Osteocyte (in vitro differentiated cells): ENCODE measurements at places on chromosomes 16 and 17.

DNA sequence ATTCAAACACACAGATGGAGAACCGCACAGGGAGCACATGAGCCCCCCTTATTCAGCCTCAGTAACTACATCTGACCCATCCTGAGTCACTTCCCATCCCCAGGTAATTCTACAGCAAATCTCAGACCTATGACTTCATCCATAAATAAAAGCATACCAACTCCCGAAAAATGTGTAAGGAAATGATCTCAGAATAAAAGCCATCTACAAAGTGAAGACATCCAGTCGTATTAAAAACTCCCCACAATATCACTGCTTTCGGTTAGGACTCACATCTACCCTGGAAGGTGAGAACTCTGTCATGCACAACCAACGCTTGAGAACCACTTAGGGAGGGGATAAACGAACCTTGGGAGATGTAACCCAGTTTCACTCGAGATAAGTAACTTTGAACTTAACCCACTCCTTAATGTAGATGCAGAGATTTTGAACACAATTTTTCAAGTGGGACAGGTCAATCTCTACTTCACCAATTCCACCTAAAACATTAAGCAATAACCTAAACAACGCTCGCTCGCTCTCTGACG is 1.3 kb downstream of the USP36 start:
- no peak for DNase-seq

- no peak for DNase-seq
Observed at GRCh38 chr16:6031102-6031501, 933.5 kb upstream of the EEF2KMT start.

DNA sequence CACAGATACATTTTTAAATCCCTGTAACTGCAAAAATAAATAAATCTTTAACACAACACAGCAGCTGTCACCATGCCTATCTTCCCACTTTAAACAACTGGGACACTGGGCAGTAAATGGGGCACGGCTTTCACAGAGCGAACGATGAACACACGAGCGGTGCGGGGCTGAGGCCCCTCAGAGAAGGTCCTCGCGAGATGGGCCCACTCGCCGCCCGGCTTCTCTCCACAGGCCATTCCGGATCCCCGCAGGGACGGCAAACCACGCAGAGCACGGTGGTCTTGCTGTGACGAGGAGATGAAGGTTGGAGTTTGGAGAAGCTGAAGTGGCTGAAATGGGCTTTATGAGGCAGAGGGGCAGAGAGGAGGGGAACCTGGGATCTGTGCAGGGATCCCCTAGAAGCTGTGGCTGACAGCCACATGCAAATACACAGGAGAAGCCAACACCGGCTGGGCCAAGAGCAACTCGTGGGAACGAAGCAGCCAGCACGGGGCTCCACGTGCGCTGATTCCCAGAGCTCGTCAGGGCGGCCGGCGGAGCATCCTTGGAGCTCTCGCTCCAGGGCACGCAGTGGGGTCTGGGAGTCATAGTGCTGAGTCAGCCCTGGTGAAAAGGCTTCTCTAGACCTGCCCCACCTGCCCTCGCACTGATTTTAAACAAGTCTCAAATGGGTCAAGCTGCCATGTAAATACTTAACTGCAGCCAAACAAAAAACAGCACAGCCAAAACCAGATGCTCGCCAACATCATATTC is 31.7 kb downstream of the CCDC57 start:
- no peak for DNase-seq

DNA sequence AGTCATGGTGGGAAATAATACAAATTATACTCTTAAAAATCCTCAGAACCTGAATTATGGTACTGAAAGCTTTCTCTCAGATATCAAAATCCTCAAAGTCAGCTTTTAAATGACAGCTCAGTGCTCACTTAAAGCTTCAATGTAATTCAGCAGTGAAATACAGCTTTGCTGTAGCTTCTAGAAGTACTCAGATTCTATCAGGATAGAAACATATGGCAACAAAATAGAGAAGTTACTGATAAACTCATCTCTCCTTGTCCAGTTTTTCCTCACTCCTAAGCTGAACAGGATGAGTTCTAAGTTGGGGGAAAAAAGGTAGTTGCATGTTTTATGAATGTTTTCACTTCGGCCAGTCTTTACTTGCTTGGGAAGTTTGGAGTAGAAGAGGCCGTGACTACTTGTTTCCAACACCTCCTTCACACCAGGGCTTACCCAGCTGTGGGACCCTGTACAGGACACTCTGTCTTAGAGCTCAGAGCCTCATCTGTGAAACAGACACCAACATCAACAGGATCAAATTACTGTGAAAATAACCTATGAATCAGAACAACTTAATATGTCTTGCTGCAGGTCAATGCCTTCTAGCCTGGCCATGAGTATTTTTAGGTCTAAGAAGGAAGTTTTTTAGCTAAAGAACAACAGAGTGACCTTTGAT is 30.2 kb downstream of the OGFOD1 start:
- DNase-seq = no peak

GRCh38 chr17:29505836-29506235 is 61.0 kb downstream of the ABHD15 start:
- DNase-seq = no peak

DNA sequence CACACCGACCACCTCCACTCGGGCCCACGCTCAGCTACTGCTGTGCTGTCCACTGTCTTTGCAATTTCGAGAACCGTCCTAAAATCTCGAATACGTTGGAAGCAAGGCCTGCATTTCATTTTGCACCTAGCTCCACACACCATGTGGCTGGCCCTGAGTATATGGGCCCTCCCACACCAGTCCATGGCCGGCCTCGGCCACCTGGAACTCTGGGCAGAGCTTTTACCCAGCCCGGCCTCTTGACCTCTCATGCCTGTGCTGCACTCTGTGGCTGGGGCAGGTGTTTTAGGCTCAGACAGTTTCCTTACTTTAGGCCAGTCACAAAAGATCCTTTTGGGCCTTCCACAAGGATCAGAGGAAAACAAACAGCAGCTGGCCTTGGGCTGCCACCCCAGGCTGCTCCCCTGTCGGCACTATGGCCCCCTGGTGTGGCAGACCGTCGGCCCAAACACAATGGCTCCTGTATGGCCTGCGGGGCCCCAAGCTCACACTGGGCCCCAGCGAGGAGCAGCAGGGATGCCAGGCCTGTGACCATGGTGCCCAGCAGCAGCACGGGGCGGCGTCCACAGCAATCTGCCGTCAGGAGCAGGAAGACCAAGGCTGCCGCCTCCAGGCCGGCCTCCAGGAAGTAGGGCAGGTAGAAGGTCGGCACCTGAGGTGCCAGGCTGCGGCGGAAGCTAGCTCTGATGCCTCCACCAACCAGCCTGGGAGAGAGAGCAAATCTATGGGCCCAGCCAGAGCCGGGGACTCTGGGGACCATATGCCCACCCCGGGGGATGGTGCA is 2.5 kb downstream of the SLC22A31 start:
- DNase-seq = no peak

DNA sequence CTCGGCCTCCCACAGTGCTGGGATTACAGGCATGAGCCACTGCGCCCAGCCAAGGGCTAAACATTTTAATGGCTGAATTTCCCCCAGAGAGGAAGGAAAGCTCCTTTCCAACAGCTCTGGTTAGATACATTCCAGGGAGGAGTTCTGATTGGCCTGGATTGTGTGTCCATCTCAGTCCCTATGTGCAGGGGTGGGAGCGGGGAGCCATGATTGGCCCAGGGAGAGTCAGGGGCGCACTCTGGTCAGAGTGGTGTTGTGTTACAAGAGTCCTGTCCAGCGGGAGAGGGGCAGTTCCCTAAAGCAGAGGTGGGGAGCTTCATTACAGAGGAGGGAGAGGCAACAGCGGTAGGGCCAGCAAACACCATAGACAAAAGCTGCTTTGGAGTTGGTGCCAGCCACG is 75.0 kb downstream of the RAP1GAP2 start:
- no peak for DNase-seq

DNA sequence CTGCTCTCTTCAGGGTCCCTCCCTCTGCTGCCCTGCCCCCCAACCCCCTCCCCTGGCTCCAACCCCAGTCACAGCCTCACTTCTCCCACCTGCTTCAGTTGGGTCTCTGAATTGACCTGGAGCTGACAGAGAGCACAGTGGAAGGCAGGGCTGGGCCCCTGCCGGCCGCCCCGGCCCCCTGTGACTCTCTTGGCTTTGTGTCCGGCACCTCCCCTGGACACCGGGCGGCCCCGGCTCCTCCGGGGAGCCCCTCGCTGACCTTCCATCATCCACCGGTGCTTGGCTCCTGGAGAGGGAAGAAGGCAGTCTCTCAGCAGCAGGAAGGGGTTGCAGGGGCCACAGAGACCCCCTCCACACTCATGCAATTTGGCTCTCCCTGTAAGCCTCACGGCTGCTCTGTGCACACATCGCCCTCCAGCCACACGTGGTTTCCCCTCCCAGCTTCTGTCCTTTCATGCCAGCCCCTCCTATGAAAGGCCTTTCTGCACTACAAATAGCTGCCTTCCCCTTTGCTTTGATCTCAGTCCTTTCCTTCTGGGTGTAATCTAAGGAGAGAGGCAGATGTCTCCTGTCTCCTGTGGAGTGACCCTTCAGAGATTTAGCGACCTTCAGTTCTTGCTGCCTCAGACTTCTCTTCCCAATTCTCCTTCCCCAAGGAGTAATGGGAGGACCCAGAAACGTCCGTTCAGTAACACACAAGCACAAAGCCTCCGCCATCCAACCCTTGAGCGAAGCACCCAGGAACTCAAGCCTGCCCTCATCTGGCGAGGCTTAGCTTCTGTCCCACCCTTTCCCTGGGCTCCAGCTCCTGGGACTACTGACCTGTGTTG is 8.3 kb downstream of the NKIRAS2 start:
- DNase-seq = no peak

GRCh38 chr17:67992548-67993152 is 3.6 kb downstream of the C17orf58 start:
- no peak for DNase-seq

DNA sequence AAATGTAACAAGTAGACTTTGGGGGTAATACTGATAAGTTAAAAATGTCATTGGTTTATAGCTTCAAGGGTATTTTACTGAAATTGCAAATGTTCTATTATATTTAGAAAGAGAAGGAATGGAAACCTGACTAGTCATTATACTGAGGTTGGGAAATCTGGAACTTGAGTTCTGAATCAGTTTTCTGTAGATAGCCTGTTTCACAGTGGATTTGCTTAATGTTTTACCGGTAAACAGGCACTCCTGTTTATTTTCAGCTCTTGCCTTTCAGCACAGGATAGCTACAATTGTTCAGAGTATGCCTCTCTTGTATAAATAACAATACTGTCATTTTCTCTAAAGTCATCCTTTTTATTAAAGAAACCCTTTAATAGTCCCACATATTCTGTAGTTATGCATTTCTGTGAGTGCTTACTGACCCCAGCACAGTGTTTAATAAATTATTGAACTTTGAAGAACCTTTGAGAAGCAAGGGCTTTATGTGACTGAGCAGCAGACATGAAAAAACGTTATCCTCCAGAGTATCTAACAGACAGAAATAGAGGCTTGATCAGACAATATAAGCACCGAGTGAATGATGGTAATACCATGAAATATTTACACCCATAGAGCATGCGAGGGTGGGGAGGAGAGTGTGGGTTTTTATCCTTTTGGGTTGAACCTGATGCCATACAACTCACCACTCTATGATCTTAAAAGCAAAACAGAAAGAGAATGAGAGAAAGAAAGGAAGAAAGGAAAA is 58.2 kb downstream of the FTO start:
- no peak for DNase-seq

DNA sequence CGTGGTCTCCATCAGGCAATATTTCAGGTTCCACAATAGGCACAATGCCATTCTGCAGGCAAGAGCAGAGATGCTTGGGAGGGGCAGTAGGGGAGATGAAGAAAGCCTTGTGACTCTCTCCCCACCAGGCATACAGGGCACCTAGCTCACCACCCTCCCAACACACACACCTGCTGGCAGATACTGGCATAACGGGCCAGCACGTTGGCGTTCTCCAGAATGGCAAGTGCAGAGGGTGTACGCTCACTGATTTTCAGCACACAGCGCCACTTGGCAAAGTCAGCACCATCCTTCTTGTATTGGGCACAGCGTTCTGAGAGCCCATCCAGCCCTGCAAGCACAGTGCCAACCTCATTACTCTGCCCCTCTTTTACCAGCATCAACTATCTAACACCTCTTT is 2.2 kb downstream of the ALDOC start:
- no peak for DNase-seq

DNA sequence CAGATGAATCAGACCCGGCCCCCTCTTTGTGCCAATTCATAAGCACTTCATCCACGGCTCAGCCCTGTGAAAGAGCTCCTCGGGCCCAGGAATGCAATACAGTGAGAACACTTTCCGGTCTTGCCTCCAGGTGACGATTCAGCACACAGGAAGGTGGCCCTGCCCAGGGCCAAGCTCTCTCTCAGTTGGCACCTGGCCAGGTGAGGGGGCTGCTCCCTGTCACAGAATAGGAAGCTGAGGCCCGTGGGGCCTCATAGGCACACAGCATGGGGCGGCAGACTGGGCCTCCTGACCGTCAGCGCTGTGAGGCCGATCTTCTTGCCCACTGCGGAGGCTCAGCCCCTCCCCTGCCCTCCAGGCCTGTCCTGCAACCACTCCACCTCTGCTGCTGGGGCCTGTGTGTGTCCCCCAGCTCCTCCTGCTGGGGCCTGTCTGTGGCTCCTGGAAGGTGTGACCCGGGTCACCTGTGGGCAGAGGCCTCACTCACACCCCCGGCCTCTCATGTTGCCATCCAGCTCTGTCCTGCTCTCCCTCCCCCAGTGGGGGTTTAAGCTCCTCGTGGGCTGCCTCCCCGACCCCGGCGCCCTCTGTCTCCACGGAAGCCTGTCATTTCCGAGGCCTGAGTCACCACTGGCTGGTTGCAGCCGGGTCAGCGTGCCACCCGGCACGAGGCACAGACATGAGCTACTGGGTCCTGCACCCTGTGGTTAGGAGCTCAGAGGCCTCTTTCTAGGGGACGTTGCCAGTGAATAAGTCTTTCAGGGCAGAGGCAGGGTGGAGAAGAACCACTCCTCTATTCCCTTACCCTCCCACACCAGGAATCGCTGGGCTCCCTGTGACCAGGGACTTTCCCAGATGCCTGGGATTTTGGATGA is 114.4 kb downstream of the SEC14L1 start:
- peak; percentile 91 for DNase-seq

- no peak for DNase-seq
Observed at GRCh38 chr16:4404967-4405696, 11.3 kb downstream of the CORO7 start.

DNA sequence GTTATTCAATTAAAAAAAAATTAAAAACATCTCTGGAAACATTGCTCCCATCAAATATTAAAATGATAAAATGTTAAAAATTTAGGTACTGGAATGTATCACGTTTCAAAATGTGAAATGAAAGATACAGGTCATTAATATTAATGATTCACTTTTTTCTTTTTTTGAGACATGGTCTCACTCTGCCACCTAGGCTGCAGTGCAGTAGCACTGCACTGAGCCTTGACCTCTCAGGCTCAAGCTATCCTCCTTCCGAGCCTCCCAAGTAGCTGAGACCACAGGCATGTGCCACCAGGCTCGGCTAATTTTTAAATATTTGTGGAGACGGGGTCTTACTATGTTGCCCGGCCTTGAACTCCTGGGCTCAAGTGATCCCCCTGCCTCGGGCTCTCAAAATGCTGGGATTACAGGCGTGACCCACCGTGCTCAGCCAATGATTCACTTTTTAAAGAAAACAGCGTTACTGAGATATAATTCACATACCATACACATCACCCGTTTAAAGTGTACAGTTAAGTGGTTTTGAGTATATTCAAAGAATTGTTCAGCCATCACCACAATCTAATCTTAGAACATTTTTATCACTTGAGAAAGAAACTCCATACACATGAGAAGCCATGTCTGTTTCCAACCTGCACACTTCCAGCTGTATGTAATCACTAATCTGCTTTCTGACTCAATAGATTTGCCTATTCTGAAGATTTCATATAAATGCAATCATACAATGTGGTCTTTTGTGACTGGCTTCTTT is 19.1 kb upstream of the NETO2 start:
- DNase-seq = no peak

GRCh38 chr16:71635632-71636031 is 9.6 kb downstream of the MARVELD3 start:
- no peak for DNase-seq
